ENCODE measurements at places on chromosomes 5 and 9.

DNA sequence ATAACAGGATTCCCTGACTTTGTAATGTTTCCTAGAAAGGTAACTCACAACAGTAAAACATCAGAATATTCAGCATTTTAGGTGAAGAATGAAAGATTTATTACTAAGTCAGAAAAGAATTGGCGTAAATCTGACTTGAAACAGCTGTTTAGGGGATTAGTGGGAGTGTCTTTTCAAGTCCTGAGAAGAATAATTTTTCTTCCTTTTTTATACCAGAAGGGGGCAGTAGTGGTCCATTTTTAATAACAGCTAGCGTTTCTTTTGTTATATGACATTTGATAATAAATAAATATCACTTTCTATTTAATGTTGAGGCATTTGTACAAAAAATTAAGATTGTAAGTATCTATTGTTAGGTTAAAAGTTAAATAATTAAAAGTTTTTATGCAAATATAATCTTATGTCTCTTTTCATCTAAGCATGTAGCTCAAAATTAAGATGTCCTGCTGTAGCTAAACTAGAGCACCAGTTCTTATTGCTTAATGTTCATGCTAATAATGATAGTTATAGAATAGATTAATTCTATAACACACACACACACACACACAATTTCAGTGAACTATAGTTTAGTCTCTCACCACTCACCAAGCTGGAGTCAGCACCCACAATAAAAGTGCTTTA, 258.7 kb upstream of the ARRDC3 start:
- no peak for DNase-seq

GRCh38 chr9:134517069-134517680, 124.4 kb upstream of the COL5A1 start:
- DNase-seq, result no peak

- no peak for DNase-seq
Observed at GRCh38 chr9:93211654-93212001, 27.7 kb downstream of the WNK2 start.

DNA sequence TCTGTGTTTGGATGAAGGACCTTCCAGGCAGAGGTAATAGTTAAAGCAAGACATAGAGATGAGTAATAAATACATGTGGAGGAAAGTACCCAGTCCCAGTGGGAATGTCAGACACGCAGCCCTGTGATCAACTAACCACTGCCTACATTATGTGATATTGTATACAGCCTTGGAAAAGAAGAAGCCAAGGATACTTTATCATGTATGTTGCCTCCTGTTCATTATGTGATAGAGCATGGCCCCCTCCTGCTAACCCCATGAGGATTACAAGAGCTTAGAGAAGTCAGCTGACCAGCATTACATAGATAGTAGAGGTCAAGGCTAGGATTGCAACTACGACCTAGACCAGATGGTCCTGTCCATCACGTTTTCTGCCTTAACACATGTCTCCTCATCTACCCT, 497.0 kb upstream of the TNC start:
- no peak for DNase-seq

- DNase-seq, result no peak
Observed at GRCh38 chr9:77943057-77943456, 88.6 kb downstream of the GNAQ start.

GRCh38 chr5:50710838-50711237, 44.4 kb downstream of the PARP8 start:
- DNase-seq, result no peak

DNA sequence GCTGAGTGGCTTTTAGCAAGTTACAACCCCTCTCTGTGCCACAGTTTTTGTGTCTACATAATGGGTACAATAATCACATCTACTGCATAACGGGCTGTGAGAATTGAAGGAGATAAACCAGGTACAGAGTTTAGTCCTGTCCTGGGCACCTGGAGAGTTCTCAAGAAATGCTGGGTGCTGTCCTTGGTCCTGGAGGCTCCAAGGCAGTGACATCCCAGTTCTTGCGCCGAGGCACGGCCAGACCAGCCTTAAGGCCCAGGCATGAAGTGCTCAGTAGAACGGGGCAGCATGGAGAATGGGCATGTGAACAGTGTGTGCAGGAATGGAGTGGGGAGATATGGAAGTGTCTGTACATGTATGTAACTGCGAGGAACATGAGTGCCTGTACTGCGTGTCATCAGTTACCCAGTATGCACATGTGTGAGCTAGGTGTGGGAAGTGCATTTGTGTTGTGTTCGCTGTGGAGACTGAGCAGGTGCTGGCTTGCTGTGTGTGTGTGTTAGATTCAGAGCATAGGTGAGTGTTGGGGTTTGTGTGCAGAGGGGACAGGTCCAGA, 6.3 kb upstream of the UNC5A start:
- no peak for DNase-seq

GRCh38 chr9:80493258-80493657, 921.5 kb downstream of the TLE4 start:
- no peak for DNase-seq

DNA sequence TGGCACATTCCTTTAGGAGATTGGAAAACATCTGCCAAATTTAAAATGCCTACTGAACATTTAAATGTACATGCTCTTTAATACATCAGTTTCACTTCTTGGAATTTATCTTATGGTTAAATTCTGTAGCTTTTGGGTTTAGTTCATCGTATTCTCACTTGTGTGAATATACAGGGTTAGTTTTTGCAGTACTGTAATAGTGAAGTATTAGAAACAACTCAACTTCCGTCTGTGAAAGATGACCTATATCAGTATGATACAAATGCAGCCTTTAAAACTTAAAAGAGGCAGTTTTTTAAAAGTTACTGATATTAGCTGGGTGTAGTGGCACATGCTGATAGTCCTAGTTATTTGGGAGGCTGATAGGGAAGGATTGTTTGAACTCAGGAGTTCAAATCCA, 57.2 kb downstream of the CDC42SE2 start:
- DNase-seq, result no peak

GRCh38 chr5:40227366-40227765, 452.3 kb upstream of the PTGER4 start:
- no peak for DNase-seq

DNA sequence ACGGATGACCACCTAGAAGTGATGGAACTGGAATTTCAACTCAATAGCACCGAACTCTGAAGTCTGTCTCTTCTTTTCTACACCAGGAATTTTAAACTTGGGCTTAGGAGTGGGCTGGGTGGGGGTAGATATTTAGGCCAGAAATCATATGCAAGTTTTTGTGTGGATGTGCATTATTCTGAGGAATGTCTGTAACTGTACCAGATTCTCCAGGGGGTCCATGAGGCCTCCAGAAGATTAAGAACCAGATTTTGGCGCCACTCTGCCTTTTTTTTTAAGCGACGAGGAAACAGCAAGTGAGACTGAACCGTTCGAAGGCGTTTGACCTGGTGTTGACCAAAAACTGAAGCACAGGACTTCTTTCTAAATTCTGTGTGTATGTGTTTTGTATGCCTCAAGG, 88.8 kb upstream of the TTC23L start:
- no peak for DNase-seq

- DNase-seq, result no peak
Observed at GRCh38 chr5:61599370-61600122, 267.5 kb downstream of the ZSWIM6 start.

GRCh38 chr5:149888280-149888679, 56.3 kb downstream of the PDE6A start:
- no peak for DNase-seq

DNA sequence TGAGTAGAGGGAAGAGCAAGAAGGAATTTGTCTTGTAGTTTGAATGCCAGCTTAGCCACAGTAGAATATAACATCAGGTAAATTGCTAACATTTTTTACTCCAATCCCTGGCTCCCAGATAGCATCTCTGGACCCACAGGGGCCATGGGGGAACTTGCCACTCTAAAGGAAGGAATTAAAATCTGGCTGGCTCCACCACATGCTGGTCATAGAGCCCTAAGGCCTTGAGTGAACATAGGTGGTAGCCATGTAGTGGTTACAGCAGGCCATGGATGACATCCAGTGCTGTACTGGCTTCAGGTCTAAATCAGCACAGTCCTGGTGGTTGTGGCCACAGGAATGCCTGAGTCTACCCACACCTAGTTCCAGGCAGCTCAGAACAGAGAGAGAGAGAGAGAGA, 109.9 kb upstream of the RGMB start:
- DNase-seq, result no peak

Data from activated CD8-positive, alpha-beta memory T cell treated with anti-CD3 and anti-CD28 coated beads for 1 hour (primary cell).